ENCODE measurements at places on chromosomes 3 and 15.
A peak's percentile ranks its signal among the peaks of the same experiment; 100 is the strongest.

GRCh38 chr15:40322531-40323238 lies 807 bp upstream of the INAFM2 start:
- DNase-seq: no peak

- peak; percentile 96 for DNase-seq
These were observed 86.4 kb downstream of the WDR76 start for GRCh38 chr15:43913026-43913780.

DNA sequence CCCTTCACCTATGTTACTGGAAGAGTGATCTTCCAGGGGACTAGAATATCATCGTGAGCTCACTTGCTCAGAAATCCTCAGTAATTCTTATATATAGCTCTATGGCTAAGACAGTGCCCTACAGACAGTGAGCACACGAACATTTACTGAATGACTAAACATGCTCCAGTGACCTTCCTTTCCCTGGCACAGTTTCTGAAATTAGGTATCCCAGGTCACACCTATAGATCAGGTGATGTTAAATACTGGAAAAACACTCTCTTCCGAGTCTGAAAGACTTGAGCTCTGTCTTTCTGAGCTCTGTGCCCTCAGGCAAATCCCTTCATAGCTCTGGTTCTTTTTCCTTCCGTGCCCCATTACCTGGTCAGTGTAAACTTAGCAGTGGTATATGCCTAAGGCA lies 239.4 kb upstream of the LRIG1 start:
- DNase-seq: no peak

DNA sequence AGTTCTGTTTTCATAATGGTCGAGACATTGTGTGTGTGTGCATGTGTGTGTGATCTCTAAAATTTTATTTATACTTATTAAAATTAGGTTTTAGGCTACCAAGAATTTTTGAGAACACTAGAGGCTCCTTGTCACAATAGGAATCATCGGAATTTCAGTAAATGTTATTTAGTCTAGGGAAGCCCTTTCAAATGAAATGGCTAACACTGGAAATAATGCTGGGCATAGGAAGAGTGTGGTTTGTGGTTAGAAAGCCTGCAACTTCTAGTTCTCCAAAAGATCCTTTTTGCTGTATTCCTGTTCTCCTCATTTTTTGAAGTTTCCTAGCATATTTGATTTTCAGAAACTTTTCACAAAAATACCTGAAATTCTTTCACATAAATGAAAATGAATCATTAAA lies 92.5 kb upstream of the MBNL1 start:
- DNase-seq: peak; percentile 7

DNA sequence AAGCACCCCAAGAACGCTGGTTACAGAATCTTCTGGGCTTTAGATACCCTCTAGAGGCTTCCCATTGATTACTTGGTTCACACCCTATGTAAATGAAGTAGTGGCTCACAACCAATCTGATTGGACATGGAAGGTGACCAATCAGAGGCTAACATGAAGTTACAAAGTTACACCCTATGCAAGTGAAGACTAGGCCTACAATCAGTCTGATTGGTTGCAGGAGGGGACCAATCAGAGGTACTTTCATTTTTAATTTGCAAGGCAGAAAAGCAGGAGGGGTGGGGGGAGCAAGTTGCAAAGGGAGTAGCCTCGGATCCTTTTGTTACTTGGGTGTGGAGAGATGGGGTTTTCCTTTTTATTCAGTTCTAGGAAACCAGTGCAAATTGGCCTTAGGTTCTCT lies 11.1 kb upstream of the RTP2 start:
- DNase-seq: no peak

DNA sequence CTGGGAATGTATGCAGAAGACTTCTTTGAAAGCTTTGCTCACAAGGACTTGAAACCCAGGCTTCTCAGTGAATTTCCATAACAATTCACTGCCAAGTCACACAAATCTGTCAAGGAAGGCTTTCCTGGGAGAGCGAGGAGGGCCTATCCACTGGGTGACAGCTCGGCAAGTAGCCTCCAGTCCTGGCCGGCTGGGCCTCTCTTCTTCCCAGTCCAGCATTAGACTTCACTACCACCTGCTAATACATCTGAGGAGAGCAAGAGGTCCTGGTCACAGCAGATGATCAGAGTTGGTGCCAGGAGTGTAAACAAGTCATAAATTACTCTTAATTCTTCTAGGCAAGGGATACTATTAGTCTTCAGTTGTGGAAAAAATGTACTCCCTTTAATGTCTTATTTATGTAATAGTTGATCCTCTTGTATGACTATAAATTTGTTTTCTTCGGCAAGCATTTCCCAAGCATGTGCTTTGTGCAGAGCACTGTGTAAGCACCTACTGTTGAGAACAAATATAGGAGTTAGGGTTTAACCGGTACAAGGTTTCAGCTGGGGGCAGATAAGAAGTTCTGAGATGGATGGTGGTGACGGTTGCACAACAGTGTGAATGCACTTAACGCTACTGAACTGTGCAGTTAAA lies 162.9 kb downstream of the VGLL4 start:
- no peak for DNase-seq

DNA sequence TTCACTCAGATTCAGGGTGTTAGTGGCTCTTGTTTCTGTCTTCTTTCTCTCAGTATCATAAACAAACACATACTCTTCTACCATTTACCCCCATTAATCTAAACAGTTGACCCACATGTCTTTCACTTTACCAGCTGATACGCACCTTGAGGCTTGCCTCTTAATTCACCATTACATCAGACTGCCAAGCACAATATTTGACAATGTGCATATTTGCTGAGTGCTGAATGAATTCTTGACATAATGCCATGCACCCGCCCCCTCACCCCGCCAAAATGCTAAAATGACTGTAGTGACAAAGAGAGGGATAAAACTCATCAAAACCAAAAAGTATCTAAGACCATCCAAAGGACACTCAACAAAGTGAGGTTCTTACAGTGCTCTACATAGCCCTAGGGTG lies 57.4 kb downstream of the NGLY1 start:
- DNase-seq: no peak

- no peak for DNase-seq
These were observed 5.0 kb upstream of the CAND2 start for GRCh38 chr3:12791430-12791829.

- DNase-seq: no peak
These were observed 14.7 kb upstream of the SST start for GRCh38 chr3:187684880-187685279.

GRCh38 chr3:23932571-23932970 lies 12.5 kb upstream of the NR1D2 start:
- DNase-seq: no peak

GRCh38 chr3:194133661-194134230 lies 2.2 kb upstream of the HES1 start:
- peak; percentile 33 for DNase-seq

DNA sequence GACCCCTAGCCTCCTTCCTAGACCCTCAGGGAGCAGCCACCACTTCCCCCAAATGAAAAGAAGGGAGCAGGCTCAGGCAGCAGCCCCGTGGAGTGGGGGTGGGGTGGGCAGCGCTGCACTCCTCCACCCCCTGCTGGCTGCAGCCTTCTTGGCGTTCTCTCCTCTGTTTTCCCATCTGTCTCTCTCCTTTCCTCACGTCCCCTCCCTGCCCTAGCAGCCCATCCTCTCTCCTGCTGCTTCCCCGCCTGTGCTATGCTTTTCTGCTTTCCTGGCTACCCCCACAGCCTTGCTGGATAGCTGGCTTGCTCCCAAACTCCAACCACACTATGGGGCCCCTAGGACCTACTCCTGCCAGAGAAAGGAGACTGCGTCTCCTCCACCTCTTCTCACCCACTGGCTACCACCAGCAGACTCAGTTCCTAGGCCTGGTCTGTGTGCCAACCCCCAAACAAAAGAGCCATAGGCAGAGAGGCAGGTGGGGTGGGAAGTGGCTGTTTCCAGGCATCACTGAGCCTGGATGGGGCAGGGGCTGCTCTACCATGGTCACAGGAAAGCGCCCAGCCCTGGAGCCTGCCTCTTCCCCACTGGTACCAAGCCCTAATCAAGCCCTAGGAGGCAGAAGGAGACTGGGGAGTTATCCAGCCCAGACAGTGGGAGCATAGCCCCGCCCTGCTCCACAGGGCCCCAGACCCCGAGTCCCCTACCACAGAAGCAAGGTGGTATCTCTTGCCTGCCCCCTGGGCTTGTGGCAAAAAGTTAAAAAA lies 3.4 kb upstream of the DISP2 start:
- DNase-seq: peak; percentile 68

- peak; percentile 100 for DNase-seq
These were observed at the start of gene SENP2 for GRCh38 chr3:185585859-185586685. Gene SENP2, plus strand, starts transcription at chr3:185586295. Its CDS starts 119 bp downstream, at chr3:185586414.

DNA sequence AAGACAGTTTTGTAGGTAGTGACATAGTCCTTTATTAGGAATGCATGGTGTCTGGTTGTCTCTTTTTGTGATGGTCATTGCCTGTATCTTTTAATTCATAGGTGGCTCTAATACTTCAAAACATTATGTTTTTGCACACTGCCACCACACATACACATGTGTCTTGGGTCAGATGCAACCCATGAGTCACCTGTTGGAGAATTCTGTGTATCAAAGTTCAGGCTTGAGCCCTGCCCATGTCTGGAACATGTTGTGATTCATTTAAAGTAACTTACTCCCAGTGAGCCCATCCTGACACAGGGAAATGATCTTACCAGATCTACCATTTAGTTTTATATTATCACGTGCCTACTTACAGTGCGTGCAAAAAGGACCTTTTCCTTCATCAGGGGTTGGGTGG lies 142.7 kb downstream of the GHSR start:
- peak; percentile 93 for DNase-seq

GRCh38 chr3:190210608-190211007 lies 89.9 kb upstream of the P3H2 start:
- no peak for DNase-seq

GRCh38 chr3:150605998-150606641 lies 3.0 kb downstream of the SELENOT start:
- no peak for DNase-seq

GRCh38 chr3:172040981-172041963 lies 1.9 kb downstream of the FNDC3B start:
- no peak for DNase-seq

DNA sequence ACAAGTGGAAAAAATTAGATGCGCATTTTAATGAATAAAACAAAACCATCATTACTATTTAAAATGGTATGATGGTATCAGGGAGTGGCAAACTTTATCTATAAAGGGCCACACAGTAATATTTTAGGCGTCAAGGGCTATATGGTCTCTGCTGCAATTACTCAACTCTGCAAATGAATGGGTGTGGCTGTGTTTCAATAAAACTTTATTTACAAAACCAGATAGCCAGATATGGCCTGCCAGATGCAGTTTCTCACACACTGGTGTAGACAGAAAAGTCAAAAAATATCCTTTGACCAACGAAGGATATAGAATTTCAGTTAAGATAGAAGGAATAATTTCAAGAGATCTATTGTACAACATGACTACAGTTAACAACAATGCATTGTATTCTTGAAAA lies 83.8 kb downstream of the CLASP2 start:
- no peak for DNase-seq

- no peak for DNase-seq
These were observed 23.0 kb downstream of the SLTM start for GRCh38 chr15:58910456-58910855.

- no peak for DNase-seq
These were observed 6.3 kb downstream of the CSK start for GRCh38 chr15:74788042-74788682.

DNA sequence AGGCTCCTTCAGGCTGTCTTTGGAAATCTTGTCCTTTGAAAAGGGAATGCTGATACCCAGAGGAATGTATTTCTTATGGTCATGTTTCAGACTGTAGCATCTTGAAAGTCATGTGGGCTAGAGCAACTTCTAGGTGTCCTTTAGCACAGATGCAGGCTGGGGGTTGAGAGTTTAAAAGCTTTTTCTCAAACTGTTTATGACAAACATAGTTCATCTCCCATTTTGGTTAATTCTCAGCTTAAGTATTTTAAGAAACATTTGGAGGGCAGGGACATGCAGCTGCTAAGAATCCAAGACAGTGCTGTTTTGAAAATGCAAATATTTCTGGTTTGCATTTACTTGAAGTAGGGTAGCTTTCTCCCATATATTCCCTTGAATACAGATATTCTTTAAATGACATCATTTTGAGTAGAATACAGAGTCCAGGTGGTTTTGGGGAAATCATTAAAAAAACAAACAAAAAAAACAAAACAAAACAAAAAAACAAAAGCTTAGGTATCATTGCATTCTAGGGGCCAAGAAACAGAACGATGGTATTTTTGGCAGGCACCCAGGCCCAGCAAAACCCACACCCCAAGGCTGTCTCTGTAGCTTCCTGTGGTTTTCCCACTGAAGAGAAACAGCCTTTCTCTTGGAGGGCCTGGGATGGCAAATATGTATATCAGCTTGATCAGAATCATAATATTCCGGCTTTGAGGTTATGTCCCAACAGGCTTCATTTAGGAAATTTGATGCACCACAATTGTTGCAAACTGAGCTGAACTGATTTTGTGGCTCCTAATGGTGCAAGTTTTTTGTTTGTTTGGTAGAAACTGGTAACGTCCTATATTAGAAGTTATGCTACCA lies 120.0 kb downstream of the ATG7 start:
- no peak for DNase-seq

DNA sequence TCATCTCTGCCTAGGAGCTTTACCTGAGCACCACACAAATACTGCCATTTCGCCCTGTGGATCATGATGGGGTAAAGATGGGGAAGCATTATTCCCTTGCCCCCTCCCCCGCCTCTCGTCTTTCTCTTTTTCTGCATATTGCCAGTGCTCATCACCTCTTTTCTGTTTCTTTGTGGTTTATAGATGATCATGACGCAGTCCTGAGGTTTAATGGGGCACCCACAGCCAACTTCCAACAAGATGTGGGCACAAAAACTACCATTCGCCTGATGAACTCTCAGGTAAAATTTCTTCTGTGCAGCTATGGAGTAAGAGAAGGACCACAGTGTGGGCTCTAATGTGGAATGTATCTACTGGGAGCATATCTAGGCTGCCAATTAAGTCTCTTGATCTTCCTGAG lies 88.2 kb downstream of the RPL39L start:
- no peak for DNase-seq

DNA sequence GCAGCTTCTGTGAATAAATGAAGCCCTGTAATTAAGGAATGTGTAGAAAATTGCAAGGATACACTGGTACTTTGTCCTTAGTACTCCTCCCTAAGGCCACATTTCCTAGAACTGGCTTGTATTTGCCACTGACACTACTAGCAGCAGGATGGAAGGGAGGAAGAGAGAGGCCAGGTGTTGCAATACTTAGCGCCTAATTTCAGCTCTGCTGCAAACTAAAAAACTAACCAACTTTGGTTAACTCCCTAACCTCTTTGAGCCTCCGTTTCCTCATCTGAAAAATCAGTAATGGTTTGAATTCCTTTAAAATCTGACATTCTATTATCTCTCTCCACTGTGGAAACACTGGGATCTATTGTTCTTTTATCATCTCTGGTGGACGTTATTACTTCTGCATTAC lies 257.0 kb downstream of the SV2B start:
- DNase-seq: no peak

DNA sequence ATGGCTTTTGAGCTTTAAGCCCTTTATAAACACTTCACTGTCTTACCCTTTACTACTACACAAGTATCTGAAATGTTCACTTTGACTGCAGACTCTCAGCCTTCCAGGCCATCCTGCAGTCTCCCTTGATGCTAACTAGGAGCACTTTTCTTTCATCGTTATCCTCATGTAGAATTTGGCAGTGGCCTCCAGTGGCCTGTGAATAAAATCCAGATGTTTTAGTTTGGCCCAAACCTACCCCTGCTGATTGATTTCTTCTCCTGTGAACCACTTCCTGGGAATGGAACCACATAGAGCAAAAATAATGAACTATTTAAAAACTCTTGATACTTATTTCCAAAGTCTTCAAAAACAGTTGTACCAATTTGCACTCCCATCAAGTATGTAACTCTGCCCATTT lies 271.9 kb downstream of the FEZF2 start:
- DNase-seq: peak; percentile 63

All from foreskin fibroblast (primary cell).